ENCODE measurements at places on chromosomes 3 and 15. TPM values are rescaled to one million over a fixed set of nuclear protein-coding genes. Genes with fewer than 3 reads are reported as not detected.
A peak's percentile ranks its signal among the peaks of the same experiment; 100 is the strongest.

DNA sequence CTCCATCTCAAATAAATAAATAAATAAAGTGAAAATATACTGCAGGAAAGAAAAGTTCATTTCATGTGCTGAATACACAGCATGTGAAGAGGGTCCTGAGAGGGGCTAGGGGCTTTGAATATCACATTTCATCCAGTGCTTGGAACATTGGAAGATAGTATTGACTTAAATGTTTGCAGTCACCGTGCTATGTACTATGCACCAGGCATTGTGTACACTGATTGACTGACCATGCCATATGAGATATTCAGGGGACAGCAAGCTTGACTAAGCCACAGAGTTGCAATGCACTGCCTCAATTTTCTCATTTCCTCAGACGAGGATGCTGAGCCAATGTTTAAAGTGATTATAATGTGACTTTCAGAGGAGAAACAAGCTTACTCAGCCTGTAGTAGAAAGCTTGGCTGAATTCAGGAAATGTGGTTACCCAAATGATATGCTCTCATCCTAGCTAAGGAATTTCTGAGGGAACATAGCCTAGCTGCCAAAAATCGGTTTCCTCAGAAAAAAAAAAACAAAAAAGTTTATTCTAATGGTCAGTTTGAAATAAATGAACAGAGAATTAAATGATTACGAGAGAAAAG lies 557.9 kb downstream of the FGF12 start:
- no peak for DNase-seq

GRCh38 chr3:129474984-129475804 lies 35.2 kb downstream of the IFT122 start:
- no peak for DNase-seq

- DNase-seq: no peak
These were observed 65.1 kb downstream of the B3GNT5 start for GRCh38 chr3:183317886-183318865.

DNA sequence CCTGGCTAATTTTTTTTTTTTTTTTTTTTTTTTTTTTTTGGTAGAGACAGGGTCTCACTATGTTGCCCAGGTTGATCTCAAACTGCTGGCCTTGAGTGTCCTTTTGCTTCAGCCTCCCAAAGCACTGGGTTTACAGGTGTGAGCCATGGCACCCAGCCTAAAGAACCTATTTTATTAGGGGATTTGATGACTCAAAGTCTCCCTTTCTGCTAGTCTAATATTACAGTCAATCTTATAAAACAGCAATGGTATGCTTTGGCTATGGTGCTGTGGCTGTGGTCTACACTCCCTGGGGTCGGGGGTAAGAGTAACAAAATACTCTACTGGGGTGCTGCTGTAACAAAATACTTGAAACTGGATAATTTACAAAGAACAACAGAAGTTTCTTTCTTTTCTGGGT lies 44.8 kb downstream of the ZNF589 start:
- DNase-seq: no peak

DNA sequence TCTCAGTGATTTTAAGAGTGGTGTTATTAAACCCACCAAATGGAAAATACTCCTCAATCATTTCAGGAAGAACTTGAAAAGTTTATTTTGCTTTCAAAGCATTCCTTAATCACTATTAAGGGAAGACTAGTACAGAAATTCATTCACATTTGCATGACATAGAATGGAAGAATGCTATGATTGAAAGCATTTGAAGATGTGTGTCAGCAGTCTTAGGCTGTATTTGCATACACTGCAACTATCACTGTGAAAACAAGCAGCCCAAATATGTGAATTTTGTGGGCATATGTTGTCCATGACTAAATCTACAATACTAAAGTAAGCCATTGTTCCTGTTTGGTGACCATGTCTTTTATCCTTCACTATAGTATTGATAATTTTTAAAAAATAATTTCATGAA lies 95.8 kb downstream of the CNTN3 start:
- no peak for DNase-seq

- no peak for DNase-seq
These were observed 27.4 kb upstream of the SNTN start for GRCh38 chr3:63624941-63625560.

DNA sequence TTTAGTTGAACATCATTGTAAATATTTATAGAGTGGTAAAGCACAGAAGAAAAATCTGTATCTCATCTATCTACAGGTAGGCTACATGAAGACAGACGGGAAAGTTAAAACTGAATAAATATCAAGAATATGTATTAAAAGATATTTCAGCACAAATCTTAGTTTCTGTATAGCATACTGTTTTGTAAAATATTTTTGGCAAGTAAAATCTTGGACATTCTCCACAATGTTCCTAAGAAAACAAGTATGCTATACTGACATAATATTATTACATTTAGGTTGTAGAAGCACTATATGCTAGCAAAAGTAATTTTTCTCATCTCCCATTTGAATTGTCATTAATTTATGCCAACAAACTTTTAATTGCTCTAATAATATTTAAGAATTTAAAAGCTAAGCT lies 326.4 kb upstream of the ARL6 start:
- DNase-seq: no peak

- DNase-seq: peak; percentile 47
These were observed 427.2 kb downstream of the OCA2 start for GRCh38 chr15:27671819-27672437.

GRCh38 chr3:85161544-85161943 lies 202.8 kb downstream of the CADM2 start:
- no peak for DNase-seq

DNA sequence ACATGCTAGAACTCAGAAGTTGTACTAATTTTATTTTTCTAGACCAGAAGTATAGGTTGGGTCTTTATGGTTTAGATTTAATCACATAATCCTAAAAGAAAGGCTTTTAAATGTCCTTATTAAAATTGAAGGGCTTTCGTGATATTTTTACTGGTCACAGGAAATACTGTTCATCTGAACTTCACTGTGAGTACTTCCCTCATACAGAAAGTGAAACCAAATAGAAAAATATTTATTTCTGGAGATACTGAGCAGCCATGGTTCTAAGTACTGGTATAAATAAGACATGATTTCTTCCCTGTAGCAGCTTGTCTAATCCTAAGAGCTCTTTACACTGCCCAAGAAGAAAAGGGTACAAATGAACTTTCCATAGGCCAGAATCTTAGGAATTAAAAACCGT lies 2.0 kb downstream of the SNRK start:
- no peak for DNase-seq

DNA sequence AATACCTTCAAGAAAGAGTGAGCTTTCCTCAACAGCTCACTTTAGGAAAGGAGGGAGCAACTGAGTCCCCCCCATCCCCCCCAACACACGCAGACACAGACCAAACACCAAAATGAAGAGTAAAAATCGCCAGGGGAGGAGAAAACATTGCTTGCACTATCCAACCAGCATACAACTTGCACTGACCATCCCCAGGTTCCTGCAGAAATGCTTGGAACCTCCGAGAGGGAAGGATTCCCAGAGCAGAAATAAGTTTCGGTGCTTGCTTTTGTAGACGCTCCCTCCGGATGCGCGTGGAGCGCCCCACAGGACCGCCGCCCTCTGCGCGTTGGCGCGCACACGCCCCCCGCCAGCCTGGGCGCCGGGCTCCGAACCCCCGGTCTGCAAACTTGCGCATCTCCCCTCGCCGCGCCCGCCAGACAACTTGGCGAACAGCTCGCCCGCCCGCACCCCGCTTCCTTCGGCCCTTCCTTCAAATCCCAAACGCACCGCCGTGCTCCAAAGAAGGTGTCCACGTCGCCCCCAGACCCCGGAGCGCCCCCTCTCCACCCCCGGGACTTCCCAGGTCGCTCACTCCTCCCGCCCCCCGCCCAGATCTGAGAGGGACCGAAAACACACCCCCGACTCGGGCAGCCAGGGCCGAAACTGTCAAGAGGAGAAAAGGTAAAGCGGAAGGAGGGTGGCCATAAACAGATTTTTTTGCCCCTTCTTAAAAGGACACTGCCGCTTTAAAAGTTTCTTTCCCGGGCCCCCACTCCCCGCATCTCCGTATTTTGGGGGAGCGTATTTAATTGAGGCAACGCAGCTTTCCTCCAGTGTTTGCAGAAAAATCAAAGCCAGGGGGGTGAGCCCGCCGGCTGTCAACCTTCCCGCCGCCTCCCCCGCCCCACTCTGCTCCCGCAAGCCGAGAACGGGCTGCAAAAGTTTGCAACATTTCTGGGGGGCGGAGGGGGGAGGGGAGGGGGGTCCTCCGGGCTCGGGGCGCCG lies 859 bp downstream of the RORA start:
- peak; percentile 50 for DNase-seq

DNA sequence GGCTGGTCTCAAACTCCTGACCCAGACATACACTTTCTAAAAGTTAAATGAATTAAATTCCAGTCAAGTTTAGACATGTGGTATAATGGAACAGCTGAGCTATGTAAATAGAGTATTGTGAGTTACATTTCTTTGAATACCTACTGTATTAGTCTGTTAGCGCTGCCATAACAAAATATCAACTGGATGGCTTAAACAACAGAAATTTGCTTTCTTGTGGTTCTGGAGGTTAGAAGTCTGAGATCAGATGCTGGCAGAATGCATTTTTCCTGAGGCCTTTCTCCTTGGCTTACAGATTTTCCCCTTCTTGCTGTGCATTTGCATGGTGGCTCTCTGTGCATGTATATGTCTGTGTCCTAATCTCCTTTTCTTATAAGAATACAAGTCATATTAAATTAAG lies 101.5 kb upstream of the TGFBR2 start:
- DNase-seq: no peak

- peak; percentile 63 for DNase-seq
These were observed 213.2 kb upstream of the IL12A start for GRCh38 chr3:159775372-159775961.

Gene PPP1R14D
- total RNA-seq: not detected

Gene RTP3
- total RNA-seq: not detected

Gene GTPBP8
- total RNA-seq: 18.5 TPM

Gene TNFSF10
- 19.1 TPM for total RNA-seq

Gene SLC51A
- 0.33 TPM for total RNA-seq

Gene STRC
- total RNA-seq: 1.5 TPM

Gene TNFAIP8L3
- 3.8 TPM for total RNA-seq

Gene POC1A
- total RNA-seq: 3.9 TPM

Gene KBTBD12
- 1.8 TPM for total RNA-seq

Gene XCR1
- not detected for total RNA-seq

Gene SI
- total RNA-seq: 0.10 TPM

Gene PLA2G4F
- total RNA-seq: 0.11 TPM

Gene GOLGA8T
- 0.83 TPM for total RNA-seq

Gene NR2E3
- total RNA-seq: 0.72 TPM

Data from spinal cord (tissue), 10 donors.